ENCODE measurements at places on chromosomes 1 and 21. TPM values are rescaled to one million over a fixed set of nuclear protein-coding genes. Genes with fewer than 3 reads are reported as not detected.

DNA sequence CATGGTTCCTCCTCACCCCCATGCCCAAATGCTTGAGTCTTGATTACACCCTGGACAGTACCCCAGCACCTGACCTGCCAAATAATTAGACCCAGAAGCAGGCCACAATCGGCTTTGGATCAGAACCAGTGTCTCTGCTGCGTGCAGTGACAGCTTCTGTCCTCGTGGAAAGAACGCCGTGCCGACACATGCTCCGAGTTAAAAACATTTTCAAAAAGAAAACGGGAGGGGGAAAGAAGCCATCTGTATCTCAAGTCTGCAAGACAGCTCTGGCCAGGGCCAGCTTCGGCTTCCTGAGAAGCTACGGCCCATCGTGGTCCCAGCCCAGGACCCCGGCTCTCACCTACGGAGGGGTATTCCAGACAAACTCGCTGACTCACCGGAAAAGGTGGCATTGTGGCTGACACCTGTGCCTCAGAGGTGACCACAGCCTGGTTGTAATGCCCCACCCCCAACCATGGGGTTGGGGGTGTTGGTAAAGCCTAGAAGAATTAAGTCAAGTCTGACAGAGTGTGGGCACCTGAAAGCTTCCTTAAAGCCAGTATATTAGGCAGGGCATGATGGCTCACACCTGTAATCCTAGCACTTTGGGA, 25.8 kb downstream of the SSBP3 start:
- DNase-seq: no peak

DNA sequence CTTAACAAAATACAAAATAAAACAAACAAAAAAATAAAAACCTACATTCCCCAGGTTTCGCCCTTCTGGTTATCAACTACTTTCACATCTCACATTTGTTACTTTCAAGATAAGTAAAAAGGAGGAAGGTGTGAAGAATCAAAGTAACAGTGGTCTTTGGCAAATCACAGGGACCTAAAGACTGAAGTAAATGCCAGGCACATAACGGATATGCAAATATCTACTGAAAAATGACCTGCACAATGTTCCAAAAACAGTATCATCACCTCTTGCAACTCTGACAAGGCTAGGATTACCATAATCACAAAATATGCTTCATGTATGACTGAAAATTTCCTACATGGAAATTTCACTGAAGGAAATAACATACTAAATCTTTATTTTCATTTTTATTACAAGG, 29.3 kb downstream of the COP1 start:
- DNase-seq: no peak

GRCh38 chr1:83641206-83641658, 357.7 kb downstream of the TTLL7 start:
- DNase-seq: no peak

GRCh38 chr1:160096274-160097116, 1.9 kb downstream of the IGSF8 start:
- DNase-seq: no peak

GRCh38 chr21:41283211-41283818, 33.3 kb upstream of the FAM3B start:
- DNase-seq: peak; percentile 31

DNA sequence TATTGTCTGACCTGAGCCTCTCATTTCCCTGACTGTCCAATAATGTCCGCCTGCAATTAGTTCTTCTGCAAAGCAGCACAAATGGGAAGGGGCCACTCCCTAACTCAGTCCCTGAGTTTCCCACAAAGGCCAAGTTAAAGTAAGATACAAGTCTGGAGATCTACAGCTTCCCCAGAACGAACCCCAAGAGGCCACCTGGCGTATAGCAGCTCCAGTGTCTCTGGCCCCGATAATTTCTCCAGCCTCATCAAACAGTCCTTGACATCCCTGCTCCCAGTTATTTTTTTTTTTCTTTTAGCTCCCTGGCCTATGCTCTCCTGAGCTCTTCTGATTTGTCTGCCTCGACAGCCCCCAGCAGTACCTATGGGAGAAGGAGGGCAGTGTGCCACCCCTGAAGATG, 8.1 kb upstream of the ACKR1 start:
- DNase-seq: no peak

- DNase-seq: no peak
Observed at GRCh38 chr1:172978595-172978994, 72.1 kb downstream of the TNFSF18 start.

DNA sequence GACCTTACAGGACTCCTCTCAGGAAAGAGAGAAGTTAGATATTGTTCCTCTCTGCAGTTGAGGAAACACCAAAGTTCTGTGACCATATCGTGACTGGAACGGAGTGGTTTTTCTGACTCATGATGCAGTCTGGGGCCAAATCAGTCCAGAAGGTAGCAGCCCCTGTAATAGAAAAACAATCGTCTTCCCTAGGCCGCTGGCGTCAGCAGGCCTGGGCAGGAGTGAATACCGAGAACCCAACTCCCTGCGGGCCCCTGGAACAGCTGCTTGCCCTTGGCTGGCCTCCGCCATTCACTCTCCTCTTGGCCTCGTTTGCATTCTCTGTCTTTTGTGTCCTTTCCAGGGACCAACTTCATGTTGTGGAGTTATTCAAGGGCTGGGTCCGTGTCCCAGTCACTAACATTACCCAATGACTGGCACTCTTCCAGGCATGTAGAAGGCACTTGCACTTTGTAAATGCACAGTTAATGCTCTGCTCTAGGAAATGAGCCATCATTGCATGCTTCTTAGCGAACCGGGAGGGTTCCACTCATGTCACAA, 10.9 kb upstream of the CD101 start:
- no peak for DNase-seq

DNA sequence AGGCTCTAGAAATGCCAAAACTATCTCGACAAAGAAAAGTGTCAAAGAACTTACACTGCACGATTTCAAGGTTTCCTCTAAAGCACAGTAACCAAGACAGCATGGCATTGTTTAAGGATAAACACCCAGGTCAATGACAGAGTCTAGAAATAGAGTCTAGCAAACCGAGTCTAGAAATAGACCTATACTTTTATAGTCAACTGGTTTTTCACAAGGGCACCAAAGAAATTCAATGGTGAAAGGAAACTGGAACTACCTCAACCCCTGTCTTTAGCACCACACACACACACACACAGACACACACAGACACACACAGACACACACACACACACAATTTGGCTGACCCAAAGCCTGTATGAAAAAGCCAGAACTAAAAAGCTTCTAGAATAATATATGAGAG, 67.1 kb upstream of the PGBD5 start:
- DNase-seq: no peak

The LIPI gene
- not detected for total RNA-seq

The KISS1 gene
- not detected for total RNA-seq

The ITGB3BP gene
- total RNA-seq: 40.4 TPM

Measured in progenitor cell of endocrine pancreas (in vitro differentiated cells).